ENCODE measurements at places on chromosomes 5 and 9.

- DNase-seq, result peak; percentile 74
Measured at GRCh38 chr5:131263648-131264450, at the start of gene CDC42SE2. Gene CDC42SE2, plus strand, starts transcription at chr5:131264053. Its CDS starts 95,441 bp downstream, at chr5:131359494.

- DNase-seq, result no peak
Measured at GRCh38 chr5:138884094-138884493, 9.0 kb upstream of the LRRTM2 start.

GRCh38 chr9:125732562-125732961 lies 14.6 kb upstream of the PBX3 start:
- DNase-seq, result no peak

GRCh38 chr9:11708899-11709298 lies 984.3 kb upstream of the TYRP1 start:
- DNase-seq, result no peak

DNA sequence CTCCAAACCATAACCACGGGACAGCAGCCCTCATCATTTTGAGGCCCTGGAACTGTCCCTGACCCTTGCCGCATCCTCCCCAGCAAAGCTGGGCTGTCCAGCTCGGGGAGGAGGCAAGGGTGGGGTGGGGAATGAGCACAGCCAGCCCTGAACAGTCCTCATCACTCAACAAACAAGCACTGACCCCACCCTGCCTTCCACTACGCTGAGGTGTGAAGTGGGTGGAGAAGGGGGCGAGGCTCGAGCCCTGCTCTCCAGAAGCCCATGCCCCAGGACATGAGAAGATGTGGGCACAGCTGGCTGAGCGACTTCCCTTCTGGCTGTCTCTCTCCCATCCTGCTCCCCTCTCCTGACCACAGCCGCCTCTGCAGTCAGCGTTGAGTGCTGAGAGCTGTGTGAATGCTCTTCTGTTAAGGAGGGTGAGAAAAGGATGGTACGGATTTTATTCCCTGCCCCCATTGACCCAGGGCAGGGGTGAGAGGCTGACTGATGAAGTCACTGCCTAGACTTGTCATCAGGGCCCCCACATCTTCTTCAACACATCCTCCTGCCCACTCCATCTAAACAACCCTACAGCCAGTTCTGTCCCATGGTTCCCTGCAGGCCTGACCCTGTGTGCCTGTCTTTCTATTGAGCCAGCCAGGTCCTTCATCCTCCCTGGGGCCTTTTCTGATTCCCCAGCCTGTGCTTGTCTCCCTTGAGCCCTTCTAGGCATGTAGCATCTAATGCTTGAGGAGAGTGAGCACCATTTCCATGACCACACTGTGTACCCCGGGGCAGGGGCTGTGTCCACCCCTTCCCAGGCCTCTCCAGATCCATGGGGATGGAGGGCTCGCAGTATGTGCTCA lies 276.0 kb downstream of the FSTL4 start:
- no peak for DNase-seq

- DNase-seq, result no peak
Measured at GRCh38 chr5:59798862-59799667, 94.5 kb downstream of the PDE4D start.

GRCh38 chr9:114461468-114461867 lies 43.8 kb downstream of the WHRN start:
- no peak for DNase-seq

DNA sequence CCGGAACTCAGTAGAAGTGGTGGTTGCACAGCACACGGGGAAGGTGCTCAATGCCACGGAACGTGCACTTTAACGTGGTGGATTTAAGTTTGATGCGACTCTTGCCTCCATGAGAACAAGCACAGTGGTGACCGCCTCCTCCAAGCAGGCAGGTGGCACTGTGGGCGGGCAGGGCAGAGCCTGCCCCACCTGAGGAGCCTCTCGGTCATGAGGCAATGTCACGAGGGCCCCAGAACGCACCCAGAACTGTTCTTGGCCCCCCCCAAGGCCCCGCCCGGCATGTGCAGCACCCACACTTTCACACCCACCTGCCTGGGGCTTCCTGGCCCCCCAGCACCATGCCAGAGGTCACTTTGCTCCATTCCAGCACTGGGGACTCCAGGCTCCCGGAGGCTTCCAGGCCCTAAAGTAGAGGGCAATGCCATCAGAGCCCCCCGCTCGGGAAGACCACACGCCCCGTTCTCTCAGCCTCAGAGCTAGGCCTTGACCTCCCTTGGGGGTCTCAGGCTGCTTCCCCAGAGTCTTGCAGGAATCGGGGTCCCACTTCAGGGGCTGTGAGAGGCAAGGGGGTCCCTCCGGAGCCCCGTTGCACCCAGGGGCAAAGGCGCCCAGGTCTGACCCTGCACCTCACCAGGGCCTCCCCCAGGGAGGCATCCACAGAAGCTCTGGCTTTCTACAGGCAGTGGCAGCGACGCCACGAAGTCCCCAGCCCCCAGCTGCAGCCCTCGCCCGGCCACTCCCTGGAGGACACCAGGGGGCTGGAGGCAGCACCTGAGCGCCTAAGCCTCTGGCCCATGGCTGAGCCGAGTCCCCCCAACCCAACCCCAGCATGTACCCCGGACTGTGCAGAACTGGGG lies 14.0 kb downstream of the CCDC187 start:
- DNase-seq, result no peak

DNA sequence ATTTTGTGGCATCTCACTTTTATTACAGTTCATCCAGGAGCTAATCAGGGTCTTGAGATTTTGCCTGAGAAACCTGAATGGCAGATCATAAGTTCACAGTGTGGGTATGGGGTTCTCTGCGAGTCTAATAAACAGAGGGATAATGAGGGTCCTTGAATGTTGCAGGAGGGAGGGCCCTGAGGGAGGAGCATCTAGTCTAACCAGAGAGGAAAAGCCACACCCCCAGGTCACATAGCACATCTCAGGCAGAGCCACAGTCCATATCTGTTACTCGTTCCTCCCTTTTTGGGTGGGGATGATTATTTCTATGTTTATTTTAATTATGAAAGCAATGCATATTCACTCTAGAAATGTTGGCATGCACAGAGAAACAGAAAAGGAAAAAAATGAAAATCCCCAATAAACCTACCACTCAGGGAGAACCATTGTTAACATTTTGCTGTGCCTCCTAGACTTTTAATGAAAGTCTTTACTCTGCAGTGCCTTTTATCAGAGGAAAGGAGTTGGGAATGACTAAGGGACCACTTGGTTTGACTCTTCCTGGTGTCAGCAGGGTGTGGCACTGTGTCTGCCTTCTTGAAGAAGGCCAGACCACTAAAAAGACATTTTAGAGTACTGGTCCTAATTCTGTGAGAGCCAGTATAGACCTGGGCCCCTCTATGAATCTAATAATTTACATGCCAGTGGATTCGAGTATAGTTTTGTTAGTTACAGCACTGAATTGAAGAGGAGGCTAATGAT lies 2.8 kb downstream of the GALNT12 start:
- no peak for DNase-seq

DNA sequence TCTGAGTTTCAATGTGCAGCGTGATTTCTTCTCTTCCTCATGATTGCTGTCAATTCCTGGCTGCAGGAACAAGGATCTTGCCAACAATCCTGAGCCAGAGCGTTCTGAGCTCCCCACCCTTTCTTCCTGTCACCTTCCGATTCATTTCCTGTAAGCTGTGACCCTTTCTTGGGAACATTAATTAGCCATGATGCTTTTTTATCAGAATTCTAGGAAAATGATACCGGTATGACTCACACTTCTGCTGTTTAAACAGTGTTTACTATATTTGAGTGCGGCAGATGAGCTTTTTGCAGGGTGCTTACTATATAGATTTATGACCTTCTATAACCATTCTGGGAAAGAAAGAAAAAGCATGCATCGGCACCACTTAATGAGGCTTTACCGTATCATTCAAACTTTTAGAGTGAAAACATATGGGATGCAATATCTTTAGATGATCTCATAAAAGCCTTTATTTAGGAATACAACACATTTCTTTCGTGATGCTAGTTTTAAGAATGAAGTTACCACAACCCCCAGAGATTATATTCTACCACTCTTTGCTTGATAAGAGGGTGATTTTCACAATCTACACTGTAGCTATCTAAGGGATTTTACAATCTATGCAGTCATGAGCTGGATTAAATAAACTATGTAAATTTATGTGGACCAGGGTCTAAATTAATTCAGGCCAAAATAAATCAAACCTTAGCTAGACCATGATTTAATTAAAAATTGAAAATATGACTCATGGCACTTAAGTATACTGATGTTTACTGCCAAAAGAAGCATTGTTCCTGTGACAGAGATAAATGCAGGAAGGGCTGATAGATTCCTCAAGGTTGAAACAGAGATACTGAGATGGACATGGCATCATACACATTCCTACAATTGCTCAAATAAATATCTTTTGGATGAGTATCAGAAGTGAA lies 38.0 kb upstream of the OSMR start:
- DNase-seq, result peak; percentile 90

GRCh38 chr5:109399092-109399759 lies 10.5 kb downstream of the PJA2 start:
- no peak for DNase-seq

DNA sequence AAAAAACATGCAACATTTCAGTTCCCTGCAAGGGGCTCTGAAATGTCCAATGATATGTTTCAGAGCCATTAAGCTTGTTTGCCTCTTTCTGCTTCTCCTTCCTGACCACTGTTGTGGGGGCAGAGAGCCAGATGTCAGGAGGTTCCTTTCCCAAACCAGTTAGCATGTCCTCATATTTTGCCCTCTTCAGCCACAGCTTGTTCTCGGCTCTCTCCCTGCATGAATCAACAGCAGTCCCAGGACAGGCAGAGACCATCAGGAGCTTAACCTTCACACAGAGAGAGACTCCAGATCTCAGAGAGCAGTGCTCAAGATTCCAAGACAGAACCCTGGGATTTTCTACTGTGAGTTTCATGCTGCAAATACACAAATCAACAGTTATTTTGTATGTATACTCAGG lies 218.5 kb downstream of the COMMD10 start:
- DNase-seq, result no peak

GRCh38 chr5:148805326-148806290 lies 20.8 kb upstream of the ADRB2 start:
- no peak for DNase-seq

DNA sequence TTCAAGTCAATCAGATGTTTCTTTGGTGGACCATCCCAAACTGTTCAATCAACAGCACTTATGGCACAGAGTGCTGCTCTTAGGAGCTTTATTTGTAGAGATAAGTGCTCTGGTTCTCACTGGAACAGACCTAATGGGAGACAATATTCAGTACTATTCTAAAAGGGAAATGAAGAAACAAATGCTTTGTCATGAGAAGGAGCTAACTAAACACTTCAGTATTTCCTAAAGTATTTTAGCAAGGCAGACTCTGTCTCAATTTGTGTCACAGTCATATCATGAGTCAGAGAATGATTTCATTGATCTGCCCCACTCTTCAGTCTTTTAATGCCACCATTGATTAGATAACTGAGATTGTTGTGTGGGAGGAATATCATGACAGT lies 175.3 kb downstream of the SLF1 start:
- no peak for DNase-seq

- no peak for DNase-seq
Measured at GRCh38 chr9:134949681-134950385, 32.1 kb upstream of the FCN1 start.

GRCh38 chr5:174111287-174111973 lies 65.9 kb downstream of the NSG2 start:
- DNase-seq, result no peak

DNA sequence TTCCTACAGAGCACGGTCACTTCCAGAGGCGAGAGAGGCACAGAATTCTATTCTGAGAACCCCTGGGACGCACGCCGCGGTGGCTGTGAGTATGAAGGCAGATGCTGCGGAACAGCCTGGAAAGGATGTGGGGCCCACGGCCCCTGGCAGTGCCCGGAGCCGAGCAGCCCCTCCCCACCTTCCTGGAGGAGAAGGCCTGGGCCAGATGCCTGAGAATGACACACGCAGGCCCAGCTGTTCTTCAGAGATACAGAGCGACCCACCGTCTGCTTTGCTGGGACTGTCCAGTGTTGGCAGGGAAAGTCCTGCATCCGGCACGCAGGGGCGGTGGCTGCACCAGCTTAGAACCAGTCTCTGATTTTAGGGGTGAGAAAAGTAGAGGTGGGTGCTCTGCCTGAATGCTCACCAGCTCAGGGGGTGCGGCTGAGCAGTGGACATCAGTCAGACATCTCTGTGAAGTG lies 116.7 kb upstream of the LPCAT1 start:
- DNase-seq, result no peak

- no peak for DNase-seq
Measured at GRCh38 chr5:75510836-75511434, 494 bp downstream of the CERT1 start.

GRCh38 chr9:100689635-100690034 lies 111.8 kb downstream of the CAVIN4 start:
- no peak for DNase-seq

DNA sequence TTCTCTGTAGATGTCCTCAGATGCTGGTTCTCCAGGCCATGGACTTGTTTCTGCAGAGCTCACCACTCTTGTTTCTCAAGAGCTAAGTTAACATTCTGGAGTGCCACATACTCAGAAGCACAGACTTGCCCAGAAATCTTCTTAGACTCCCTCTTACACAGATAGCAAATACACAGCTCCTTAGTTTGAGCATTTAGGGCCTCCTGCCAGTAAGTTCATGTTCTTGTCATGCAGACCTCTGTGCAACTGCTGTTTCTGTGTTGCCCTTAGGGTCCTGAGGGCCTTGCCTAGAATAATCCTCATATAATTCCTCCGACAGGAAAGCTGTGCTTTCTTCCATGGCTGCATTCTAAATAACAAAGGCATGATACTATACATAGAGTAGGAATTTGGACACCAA lies 1.3 kb upstream of the PTPDC1 start:
- no peak for DNase-seq

DNA sequence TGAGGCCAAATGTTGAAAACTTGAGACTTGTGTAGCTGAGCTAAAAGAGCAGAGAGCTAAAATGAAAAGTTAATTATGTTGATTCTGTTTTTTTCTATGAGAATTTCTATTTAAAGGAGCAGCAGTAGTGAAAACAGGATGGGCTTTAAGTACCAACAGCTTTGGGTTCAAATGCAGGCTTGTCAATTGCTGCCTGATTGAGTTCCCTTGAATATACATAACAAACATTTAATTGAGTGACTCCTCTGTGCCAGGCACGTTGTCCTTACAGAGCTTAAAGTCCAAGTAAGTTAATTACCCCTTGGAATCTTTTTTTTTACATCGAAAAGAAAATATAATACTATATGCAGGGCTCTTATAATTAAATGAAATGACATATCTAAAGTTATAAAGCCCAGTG lies 38.5 kb downstream of the PPP2R2B start:
- no peak for DNase-seq

- DNase-seq, result no peak
Measured at GRCh38 chr9:72013292-72013760, 47.1 kb downstream of the C9orf57 start.
